Posterior cingulate gyrus (tissue), 11 donors: ENCODE measurements at places on chromosomes 3 and 15.

GRCh38 chr3:12224181-12225147 lies 64.4 kb upstream of the PPARG start:
- DNase-seq, result no peak

DNA sequence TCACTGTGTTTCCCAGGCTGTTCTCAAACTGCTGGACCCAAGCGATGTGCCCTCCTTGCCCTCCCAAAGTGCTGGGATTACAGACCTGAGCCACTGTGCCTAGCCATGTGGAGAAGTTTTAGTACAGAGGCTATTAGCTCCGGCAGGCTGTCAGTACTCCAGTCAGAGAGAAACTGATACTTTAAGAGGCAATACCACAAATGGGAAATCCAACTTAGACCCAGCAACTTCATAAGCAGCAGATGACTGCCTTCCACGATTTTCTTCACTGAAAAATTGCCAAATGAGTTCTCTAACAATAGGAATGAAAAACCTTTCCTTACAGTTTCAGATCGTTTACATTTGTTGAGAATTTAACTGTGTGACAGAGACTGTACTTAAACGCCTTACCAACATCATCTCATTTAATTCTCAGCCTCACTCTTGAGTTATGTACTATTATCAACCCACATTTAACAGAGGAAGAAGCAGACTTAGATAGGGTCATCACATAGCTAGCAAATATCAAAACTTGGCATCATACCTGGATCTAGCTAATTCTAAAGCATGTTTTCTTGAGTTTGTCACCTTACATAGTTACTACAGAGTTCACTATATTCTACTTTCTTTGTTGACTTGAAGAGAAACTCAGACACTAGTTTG lies 127.4 kb downstream of the TCF12 start:
- DNase-seq, result no peak

DNA sequence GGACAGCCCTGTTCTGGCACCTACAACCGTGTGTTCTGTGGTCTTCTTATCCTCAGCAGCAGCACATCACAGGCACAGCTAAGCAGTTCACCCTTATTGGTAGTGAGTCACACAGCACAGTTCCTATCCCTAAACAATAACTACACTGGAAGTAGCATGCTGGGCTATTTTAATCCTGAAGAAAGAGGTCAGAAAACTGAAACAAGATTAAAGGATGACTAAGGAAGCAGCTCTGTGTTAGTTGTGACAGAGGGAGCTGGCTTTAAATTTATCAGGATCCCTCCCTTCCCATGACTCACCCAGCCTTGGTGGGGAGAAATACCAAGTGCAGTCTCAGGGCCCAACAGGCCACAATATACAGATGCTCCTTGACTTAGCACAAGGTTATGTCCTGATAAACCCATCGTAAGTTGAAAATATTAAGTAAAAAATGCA lies 144.3 kb downstream of the ERC2 start:
- no peak for DNase-seq

- DNase-seq, result no peak
Measured at GRCh38 chr3:120622870-120623726, 27.0 kb downstream of the NDUFB4 start.

DNA sequence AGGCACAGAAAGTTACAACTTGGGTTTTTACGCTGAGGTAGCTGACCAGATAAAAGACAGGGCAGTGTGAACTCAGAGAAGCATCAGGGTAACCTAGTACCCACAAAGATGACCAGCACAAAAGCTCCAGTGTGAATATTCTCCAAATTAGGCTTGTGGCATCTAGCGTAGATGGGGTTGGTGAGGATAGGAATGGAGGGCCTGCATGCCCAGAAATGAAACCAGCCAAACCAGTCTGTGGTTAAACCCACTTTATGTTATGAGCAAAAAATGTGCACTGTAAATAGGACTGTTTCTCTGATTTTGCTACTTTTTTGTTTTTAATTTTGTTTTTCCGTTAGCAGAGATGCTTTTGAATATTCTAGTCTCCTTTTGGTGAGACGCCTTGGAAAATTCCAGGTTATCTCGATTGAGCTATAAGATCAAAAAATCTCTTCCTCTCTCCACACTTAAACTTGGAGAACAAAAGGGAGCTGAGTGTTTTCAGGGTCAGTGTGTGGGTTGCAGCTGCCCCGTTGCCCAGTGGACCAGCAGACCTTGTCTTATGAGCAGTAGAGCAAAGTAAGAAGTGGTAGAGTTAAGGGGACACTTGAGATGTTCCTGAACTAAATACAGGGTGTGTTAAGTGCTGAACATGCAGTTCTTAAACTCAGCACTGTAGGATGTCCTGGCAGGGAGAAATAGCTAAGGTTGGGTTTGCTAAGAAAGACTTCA lies 132.9 kb downstream of the C3orf38 start:
- DNase-seq, result no peak

DNA sequence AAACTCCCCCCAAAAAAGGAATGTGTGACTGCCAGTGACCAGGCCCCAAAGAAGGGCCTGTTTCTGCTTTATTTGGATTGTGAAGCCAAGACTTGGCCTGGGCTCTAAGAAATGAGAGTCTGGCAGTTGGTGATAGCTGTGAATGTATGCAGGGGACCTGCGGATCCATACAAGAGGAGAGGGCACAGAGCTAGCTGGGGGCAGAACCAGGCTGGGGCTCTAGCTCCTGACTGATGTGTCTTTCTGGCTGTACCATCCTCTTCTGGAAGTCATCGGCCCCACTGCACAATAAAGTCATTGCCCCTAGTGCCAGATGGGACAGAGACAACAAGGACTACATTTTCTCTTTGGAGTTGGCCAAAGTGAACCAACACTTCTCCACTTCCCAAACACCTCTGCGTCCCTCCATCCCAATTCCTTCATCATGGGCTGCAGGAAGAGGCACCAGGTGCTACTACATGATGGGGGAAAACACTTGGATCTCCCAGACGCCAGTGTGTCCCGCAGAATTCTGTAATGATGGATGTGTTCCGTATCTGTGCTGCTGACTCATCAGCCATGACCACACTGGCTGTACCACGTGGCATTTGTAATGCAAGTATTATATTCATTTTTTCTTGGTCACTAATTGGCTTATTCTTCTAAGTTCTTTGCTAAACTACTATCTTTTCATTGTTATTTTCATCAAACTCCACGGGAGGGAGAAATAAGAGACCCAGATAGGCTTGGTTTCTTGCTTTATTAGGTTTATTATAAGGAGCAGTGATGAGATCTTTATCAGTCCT lies 1.7 kb upstream of the PLA2G4F start:
- no peak for DNase-seq

- no peak for DNase-seq
Measured at GRCh38 chr3:123834631-123835030, 49.5 kb downstream of the MYLK start.
